Astrocyte of the hippocampus (primary cell): ENCODE measurements at places on chromosomes 7 and 10.

DNA sequence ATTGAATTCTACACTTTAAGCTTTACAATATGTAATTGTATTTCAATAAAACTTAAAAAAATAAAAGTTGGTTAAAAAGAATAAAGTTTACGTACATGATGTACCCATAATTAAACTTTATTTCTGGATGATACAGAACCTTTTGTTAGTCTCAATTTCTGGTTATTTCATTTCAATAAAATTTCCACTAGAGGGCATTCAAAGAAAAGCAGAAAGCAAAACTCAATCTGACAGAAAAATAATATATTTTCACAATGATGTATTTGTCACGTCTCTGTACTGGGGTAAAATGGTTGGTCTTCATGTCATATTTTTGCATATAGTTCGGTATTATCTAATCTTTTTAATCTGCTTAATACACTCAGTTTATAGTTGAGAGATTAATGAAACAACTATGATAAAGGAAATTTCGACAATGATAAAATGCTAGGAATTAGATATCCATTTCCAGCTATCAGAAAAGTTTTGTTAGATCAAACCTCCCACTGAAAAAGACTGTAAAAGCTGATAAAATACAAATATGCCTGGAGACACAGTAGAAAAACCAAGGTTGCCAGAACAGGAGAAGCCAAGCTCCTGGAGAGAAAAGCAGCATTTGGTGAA, 27.4 kb downstream of the ASZ1 start:
- no peak for DNase-seq

DNA sequence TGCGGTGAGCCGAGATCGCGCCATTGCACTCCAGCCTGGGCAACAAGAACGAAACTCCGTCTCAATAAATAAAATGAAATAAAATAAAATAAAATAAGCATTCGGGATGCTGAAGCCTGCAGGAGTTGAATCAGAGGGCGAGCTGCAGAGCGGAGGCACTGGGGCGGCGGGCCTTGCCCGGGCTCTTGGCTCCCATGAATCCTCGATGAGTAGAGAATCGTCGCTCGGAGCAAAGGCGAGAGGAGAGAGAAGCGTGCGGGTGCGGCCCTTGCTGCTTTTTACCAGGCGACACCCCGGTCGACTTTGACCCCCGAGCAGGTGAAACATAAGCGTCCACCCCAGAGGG, 168.3 kb downstream of the UBE2H start:
- DNase-seq = no peak

DNA sequence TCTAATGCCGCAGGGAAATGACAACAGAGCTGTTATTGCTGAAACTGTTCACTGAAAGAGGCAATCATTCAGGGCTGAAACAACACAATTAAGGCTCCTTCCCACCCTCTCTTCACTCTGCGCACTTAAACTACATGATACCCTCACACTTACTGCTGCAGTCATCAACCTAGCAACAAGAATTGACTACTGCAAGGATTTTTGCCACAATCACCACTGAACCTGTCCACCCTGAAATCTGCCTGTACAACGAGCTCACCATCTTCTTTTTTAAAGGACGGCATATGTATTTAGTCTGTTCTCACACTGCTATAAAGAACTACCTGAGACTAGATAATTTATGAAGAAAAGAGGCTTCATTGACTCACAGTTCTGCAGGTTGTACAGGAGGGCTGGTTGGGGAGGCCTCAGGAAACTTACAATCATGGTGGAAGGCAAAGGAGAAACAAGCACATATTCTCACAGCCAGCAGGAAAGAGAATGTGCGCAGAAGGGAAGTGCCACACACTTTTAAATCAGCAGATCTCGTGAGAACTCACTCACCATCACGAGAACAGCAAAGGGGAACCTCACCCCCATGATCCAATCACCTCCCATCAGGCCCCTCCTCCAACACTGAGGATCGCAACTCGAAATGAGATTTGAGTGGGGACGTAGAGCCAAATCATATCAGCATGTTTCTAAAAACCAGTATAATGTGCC, 131.7 kb downstream of the SORCS1 start:
- DNase-seq = no peak

DNA sequence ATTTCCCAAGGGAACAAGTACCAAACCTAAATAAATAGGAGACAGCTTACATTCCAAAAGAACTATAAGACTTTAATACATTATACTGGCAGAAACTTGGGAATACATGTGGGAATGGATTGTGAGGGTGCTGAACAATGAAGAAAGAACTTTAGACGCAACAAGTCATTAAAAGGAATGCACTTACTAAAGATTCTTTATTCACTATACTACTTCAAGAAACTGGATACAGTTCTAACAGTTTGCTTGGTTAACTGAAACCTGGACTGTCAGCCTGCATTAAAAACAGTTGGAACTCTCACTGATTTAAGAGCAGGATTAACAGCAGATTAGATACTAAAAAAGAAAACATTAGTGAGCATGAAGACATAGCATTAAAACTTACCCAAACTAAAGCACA, 12.0 kb downstream of the CACUL1 start:
- peak; percentile 20 for DNase-seq

DNA sequence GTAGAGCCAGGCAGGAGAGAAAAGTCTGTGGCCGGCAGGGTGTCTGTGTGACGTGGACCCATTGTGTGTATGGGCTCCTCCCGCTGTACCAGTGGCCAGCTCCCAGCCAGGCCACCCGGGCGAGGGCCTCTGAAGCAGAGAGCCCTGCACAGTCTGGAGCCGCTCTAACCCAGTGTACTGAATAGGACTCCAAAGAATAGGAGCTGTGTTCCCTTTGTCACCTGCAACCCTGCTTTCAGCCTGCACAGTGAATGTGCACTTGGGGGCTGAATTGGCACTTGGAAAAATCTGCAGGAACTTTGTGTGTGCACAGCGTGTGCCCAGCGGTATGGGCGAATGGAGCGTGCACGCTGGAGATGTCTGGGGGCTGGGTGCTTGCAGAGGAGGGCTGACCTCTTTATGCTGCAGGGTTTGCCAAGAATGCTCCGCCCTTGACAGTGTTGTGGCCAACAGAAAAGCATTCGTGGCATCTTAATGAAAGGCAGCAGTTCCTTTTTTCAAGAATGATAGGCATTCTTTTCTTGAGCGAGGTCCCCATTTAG, 216.2 kb downstream of the AUTS2 start:
- DNase-seq = peak; percentile 86

DNA sequence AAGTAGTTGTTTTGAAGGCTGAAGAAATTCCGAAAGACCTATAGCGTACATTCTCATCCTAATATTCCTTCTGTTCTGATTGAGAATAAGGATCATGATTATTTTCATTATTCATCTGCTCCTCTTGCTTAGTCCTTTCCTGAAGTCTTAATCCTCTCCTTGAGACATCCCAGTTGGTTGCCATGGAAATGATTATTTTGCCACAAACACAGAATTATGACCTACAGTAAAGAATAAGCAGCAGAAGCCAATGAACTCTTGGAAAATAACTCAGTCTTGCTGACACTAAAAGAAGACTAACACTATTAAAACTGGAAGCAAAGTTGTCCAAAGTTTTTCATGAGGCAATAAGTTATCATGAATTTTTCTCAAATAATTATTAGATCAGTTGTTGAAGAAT, 47.8 kb upstream of the JAZF1 start:
- no peak for DNase-seq

GRCh38 chr10:43399320-43400310, 9.4 kb downstream of the HNRNPF start:
- DNase-seq = peak; percentile 13

DNA sequence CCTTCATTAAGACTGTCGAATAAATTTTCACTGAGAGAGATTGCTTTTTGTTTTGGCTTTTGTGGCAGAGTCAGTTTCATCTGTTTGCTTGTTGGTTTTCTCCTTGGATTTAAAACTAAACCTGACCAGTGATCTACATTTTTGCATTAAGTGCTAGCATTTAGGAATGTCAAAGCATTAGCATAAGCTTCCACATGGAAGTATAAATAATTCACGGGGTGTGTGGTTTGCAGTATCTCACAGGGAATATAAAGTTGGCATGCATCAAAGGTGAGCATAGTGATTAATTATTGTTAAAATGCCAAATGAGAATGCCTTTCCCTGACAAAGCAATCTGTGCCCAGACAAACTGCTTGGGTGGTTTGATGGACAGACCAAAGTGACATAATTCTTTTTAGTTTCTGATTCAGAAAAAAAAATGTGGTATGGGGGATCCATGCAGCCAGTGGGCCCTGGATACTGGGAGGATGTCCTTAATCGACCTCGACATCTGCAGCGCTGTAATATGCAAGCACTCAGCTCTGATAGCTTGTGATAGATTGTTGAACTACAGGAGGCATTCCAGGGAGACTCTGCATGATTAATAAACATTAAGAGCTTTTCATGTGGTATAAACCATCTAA, 339.3 kb upstream of the POM121L12 start:
- peak; percentile 79 for DNase-seq

- DNase-seq = no peak
These were observed 170.8 kb upstream of the LYZL2 start for GRCh38 chr10:30800368-30800767.

- peak; percentile 32 for DNase-seq
These were observed at the start of gene FFAR4 for GRCh38 chr10:93566435-93567276. FFAR4 (plus strand) TSS chr10:93566665; CDS start chr10:93566721, 56 bp downstream.

DNA sequence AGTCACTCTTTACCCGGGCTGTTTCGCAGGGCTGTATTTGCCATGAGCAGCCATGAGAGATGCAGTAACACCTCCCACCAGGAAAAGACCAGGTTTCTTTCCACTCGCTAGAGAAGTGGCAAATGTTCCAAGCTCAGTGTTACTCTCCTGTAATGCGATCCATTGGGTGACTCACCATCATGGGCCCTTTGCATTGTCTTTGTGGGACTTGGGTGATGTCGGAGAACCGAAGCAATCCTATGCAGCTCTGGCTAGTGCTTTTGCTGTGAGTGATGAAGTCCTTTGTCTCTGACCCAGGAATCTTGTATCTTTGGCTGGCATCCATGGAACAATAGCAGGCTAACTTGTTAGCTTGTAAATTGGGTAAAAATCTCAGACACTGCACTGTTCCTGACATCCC, 40.0 kb downstream of the GHRHR start:
- DNase-seq = peak; percentile 49

DNA sequence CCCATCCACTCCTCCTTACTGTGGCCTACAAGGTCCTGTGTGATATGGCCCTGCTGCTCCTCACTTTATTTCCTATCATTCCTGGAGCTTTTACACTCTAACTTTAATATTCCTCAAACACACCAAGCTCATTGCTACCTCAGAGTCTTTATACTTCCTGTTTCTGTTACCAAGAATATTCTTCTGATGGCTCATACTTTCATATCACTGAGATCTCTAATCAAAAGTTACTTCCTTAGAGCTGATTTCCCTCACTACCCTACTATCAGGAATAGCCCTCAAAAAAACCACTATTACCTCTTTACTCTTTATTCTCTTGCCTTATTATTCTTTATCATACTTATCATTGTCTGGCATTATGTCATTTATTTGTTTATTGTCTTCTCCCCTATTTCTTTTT, 5.8 kb upstream of the PPP3CB start:
- no peak for DNase-seq

DNA sequence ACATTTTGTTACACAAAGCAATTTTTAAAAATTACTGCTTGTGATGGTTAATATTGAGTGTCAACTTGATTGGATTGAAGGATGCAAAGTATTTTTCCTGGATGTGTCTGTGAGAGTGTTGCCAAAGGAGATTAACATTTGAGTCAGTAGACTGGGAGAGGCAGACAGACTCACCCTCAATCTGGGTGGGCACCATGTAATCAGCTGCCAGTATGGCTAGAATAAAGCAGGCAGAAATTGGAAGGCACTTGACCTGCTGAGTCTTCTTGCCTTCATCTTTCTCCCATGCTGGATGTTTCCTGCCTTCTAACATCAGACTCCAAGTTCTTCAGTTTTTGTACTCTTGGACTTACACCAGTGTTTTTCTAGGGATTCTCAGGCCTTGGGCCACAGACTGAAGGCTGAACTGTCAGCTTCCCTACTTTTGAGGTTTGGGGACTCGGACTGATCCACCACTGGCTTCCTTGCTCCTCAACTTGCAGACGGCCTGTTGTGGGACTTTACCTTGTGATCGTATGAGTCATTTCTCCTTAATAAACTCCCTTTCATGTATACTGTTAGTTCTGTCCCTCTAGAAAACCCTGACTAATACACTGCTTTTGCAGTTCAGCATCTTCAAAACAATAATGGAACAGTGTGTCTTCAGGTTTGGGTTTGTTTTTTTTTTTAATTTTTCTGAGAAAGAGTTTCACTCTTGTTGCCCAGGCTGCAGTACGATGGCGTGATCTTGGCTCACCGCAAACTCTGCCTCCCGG, 244.1 kb upstream of the SEMA3C start:
- peak; percentile 44 for DNase-seq

- DNase-seq = no peak
These were observed 59.3 kb downstream of the C10orf105 start for GRCh38 chr10:71660313-71660712.

DNA sequence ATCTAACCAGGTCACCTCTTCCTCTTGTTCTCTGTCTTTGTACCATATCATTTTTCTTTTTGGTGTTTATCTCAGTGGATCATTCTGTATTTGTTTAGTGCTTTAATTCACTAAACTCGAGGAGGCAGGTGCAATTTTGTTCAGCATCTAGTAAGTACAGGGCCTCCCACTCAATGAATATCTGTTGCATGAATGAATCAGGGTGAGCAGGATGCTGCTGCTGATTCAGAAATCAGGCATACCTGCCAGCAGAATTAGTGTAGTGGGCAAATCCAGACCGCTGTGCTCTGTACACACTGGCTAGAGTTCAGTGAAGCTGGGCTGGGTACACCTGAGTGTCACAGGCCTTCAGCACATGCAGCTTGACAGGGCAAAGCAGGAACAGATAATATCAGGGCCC, 511.9 kb downstream of the SUGCT start:
- no peak for DNase-seq

DNA sequence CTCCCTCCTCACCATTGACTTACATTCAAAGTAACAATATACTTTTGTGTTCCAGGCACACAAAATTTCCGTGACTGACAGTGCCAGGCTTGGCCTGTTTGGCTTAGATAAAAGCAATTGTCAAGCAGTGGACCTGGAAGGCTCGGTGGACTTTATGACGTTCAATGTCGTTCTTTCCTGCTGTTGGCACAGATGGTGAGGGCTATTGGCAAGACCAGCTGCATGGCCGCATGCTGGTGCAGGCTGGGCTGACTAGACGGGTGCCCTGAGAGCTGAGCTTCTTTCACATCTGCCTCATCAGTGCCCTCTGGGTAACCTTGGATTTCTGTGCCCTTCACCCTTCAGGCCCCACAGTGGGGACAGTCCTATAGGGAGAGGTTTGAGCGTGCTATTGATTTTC, 45.2 kb downstream of the WIPF3 start:
- no peak for DNase-seq

DNA sequence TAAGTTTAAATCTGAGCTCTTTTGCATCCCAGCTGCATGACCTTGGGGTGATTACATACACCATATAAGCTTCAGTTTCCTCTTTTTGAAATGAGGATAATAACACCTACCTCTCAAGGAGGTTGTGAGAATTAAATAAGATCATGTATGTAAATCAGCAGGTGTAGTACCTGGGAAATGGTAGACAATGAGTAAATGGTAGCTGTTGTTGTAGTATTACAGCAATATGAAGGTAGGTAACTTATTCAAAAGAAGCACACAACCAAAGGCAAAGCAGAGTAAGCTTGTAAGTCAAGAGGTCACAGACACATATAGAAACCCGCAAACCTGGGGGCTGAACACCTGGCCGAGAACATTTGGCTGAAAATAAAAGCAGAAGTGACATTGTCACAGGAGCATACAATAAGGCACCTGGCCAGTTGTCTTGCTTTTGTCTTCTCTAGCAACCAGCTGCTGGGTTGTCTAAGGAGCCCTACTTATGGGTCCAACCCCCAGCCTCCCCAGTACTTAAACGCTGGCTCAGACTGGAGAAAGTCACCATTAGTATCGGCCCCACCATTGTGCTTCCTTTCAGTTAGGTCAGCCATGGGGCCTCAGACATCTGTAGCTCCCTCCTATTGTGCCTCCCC, 203.6 kb upstream of the MKLN1 start:
- no peak for DNase-seq
